ENCODE measurements at places on chromosomes 2 and 18. TPM values are rescaled to one million over a fixed set of nuclear protein-coding genes. Genes with fewer than 3 reads are reported as not detected.

- no peak overlapping the region for H3K4me3 ChIP-seq
- no peaks in the 10 kb centered on the region for H3K36me3 ChIP-seq
- no peak for DNase-seq
- peaks cover 54% of the 10 kb centered on the region for H3K27me3 ChIP-seq
- no peak overlapping the region for H3K27ac ChIP-seq
- H3K4me1 ChIP-seq, result peaks cover 4% of the 10 kb centered on the region
Measured at GRCh38 chr18:48138660-48139430, 208.4 kb upstream of the SMAD2 start.

DNA sequence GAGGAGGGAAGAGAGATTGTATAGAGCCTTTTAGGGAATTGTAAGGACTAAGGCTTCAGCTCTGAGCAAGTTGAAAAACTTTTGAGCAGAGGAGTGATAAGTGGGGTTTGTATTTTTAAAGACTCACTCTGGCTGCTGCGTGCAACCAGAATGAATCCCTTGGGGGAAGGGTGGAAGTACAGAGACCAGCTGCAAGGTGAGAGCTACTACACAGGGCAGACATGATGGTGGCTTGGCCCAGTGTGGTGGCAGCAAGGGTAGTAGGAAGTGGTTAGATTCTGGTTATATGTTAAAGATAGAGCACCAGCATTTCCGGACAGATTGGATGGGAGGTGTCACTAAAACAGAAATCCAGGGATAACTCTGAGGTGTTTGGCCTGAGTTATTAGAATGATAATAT is 10.1 kb upstream of the SESTD1 start:
- peak overlapping the region; percentile 3 for H3K27ac ChIP-seq
- H3K36me3 ChIP-seq, result no peaks in the 10 kb centered on the region
- no peak for DNase-seq
- H3K4me3 ChIP-seq, result no peak overlapping the region
- no peaks in the 10 kb centered on the region for H3K27me3 ChIP-seq

- no peaks in the 10 kb centered on the region for H3K27me3 ChIP-seq
- H3K4me1 ChIP-seq, result no peaks in the 10 kb centered on the region
- H3K27ac ChIP-seq, result no peak overlapping the region
- H3K4me3 ChIP-seq, result no peak overlapping the region
- H3K36me3 ChIP-seq, result no peaks in the 10 kb centered on the region
Measured at GRCh38 chr18:7388741-7389140, 157.9 kb downstream of the LRRC30 start.

- H3K4me3 ChIP-seq, result no peak overlapping the region
- no peaks in the 10 kb centered on the region for H3K27me3 ChIP-seq
- H3K4me1 ChIP-seq, result peaks cover 9% of the 10 kb centered on the region
- no peak for DNase-seq
- no peaks in the 10 kb centered on the region for H3K36me3 ChIP-seq
Measured at GRCh38 chr2:8006181-8006580, 675.7 kb upstream of the ID2 start.

- H3K4me3 ChIP-seq, result no peak overlapping the region
- H3K27ac ChIP-seq, result no peak overlapping the region
- no peak for DNase-seq
- no peaks in the 10 kb centered on the region for H3K4me1 ChIP-seq
- H3K36me3 ChIP-seq, result no peaks in the 10 kb centered on the region
Measured at GRCh38 chr18:67276638-67277037, 239.9 kb downstream of the DSEL start.

The RAB31 gene
- 7.8 TPM for total RNA-seq

The SCN2A gene
- 0.95 TPM for total RNA-seq

The HOXD3 gene
- total RNA-seq, result 0.12 TPM

The AMER3 gene
- 1.2 TPM for total RNA-seq

The ANKRD44 gene
- 3.5 TPM for total RNA-seq

All from cardiac muscle cell (in vitro differentiated cells and primary cell).